Stimulated activated CD4-positive, alpha-beta T cell treated with anti-CD3 and anti-CD28 coated beads, Interleukin-1b, Interleukin-23, amount 100 ng/mL, for 24 hours (primary cell): ENCODE measurements at places on chromosomes 3 and 15.

DNA sequence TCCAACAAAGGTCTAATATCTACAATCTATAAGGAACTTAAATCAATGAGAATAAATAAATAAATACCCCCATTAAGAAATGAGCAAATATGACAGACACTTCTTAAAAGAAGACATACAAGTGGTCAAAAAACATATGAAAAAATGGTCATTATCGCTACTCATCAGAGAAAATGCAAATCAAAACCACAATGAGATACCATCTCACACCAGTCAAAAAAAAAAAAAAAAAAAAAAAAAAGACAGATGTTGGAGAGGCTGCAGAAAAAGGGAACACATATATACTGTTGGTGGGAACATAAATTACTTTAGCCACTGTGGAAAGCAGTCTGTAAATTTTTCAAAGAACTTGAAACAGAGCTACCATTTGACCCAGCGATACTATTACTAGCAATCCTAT lies 31.6 kb upstream of the OR5H6 start:
- DNase-seq: no peak

GRCh38 chr15:47997195-47998080 lies 123.4 kb upstream of the SLC24A5 start:
- DNase-seq: no peak

GRCh38 chr3:187919048-187919447 lies 173.8 kb upstream of the BCL6 start:
- DNase-seq: peak; percentile 32

GRCh38 chr3:53287131-53287629 lies 31.4 kb upstream of the TKT start:
- no peak for DNase-seq

DNA sequence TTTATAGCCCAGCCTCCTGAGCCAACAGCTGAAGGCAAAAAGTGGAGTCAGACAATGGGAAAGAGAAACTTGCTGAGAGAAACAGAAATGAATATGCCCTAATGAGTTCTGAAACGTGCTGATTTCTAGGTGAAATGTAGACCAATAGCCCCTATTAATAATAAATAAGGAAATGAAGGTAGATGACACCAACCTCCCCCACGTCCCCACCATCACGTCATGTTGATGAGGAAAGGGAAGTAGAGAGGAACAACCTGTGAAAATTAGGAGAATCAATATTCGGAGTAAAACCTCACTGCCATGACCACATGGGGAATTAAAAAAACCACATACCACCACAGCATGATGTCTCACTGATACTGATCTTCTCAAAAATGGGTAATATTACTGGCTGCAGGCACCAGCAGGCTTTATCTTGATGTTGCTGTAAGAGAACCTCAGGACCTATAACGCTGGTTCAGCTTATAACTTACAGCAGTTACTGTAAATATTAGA lies 64.0 kb downstream of the KAT2B start:
- DNase-seq: no peak

DNA sequence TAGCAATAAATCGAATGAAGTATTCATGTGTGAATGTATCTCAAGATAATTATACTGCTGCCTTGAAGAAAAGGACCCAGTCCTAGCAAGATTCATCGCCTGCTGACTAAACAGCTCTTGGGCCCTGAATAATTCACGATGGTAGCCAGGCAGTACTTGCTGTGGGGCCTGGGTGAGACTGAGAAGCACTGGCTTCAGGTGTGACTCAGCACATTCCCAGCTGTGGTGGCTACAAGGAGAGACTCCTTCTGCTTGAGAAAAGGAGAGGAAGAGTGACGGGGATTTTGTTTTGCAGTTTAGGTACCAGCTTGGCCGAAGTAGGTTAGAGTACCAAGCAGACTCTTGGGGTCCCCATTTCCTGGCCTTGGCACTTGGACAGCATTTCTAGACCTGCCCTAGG lies 47.6 kb upstream of the CD200R1L start:
- no peak for DNase-seq

- DNase-seq: no peak
Observed at GRCh38 chr3:85821130-85821756, 862.5 kb downstream of the CADM2 start.

DNA sequence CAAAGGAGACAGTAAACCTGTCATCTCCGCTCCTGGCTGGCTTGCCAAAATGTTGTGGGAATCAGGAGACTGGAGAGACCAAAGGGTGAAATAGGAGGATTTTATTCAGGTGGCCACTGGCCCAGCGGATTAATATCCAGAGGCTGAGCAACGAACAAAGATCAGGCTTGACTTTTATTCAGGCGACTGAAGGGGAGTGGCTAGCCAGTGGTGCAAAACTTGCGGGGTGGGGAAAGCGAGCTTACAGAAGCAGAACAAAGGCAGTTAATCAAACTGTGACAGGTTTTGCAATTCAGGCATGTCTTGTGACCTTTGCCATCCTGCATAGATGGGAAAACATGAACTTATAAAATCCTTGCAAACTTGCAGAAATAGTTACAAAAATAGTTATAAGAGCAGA lies 19.8 kb upstream of the ACAD9 start:
- DNase-seq: no peak

- DNase-seq: no peak
Observed at GRCh38 chr15:68537506-68537905, 41.3 kb upstream of the CORO2B start.

DNA sequence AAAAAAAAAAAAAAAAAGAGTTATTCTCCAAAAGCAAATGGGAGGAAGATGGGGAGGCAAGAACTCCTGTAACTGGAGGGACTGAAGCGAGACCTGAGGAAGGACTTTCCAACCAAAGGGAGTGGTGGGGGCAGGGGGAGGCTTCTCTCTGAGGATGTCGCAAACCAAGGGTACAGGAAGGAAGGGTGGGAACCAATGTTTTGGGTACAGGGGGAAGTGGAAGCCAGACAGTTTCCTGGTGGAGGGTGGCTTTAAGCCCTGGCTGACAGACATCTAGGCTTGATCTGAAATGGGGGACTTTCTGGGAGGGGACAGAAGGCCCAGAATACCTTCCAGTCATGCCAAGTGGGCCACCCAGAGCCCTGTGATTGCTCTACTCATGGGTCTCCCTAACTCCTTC lies 27.0 kb downstream of the VIPR1 start:
- DNase-seq: no peak

DNA sequence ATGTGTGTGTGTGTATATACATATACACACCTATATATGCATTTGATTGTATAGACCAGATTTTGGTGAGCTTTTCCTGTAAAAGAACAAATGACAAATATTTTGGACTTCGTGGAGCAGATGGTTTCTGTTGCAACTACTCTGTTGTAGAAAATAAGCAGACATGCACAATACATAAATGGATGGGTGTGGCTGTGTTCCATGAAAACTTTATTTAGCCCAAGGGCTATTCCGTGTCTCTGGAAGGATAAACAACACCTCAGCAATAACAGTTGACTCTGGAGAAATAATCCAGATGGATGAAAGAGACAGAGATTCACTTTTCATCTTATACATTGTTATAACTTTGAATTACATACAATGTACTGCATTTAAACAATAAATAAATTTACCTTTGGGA lies 441.4 kb downstream of the CNTN3 start:
- DNase-seq: no peak

GRCh38 chr3:5324780-5325179 lies 137.3 kb downstream of the EDEM1 start:
- DNase-seq: no peak
